ENCODE measurements at places on chromosomes 6 and 20. TPM values are rescaled to one million over a fixed set of nuclear protein-coding genes. Genes with fewer than 3 reads are reported as not detected.

The HLA-G gene
- not detected for polyA plus RNA-seq

The TGM3 gene
- polyA plus RNA-seq, result 0.03 TPM

The SLA2 gene
- not detected for polyA plus RNA-seq

The BNIP5 gene
- not detected for polyA plus RNA-seq

The GGTLC1 gene
- polyA plus RNA-seq, result not detected

The SEMG1 gene
- polyA plus RNA-seq, result not detected

The HEY2 gene
- polyA plus RNA-seq, result not detected

The SEC23B gene
- 74.8 TPM for polyA plus RNA-seq

The HCK gene
- not detected for polyA plus RNA-seq

The MYB gene
- 0.27 TPM for polyA plus RNA-seq

The PRPH2 gene
- not detected for polyA plus RNA-seq

The ADGRF1 gene
- not detected for polyA plus RNA-seq

The CDH4 gene
- polyA plus RNA-seq, result 10.3 TPM

The PLAGL1 gene
- 6.6 TPM for polyA plus RNA-seq

The OR2J1 gene
- polyA plus RNA-seq, result not detected

The HSPA12B gene
- polyA plus RNA-seq, result 1.1 TPM

The GCNT2 gene
- 16.7 TPM for polyA plus RNA-seq

The POU5F1 gene
- 2.8 TPM for polyA plus RNA-seq

The IL17A gene
- not detected for polyA plus RNA-seq

The ZHX3 gene
- polyA plus RNA-seq, result 3.9 TPM

The PRSS35 gene
- 0.51 TPM for polyA plus RNA-seq

The SSTR4 gene
- not detected for polyA plus RNA-seq

The LIME1 gene
- 7.2 TPM for polyA plus RNA-seq

The DIDO1 gene
- 16.2 TPM for polyA plus RNA-seq

The MCHR2 gene
- polyA plus RNA-seq, result not detected

The ADGRB3 gene
- polyA plus RNA-seq, result not detected

All from A549 (cell line).